Midbrain (tissue), 1 donor: ENCODE measurements at places on chromosomes 7 and 10.

- DNase-seq = no peak
These were observed 141.5 kb downstream of the MTPAP start for GRCh38 chr10:30207485-30208052.

DNA sequence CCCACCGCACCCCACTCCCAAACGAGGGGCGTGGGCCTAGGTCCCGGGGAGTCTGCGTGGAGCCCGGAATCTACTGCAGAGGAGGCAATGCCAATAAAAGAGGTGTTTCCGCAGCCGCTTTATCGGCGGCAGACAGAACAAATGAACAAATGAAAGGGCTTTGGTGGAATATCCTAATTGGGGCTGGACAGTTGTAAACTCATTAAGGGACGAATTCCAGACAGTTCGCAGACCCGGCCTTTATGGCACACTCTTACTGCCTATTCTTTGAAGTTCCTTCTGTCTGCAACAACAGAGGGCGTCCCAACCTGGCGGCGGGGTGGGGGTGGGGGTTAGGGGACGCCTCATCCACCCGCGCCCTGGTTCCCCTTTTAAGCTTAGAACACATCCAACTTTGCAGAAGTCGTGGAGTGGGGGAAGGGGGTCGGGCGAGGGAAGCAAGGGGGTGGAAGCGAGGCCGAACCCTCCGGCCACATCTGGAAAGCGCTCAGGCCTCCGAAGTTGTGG is 4.1 kb downstream of the HOXA9 start:
- no peak for DNase-seq

- DNase-seq = no peak
These were observed 39.6 kb downstream of the TCERG1L start for GRCh38 chr10:131271966-131272365.

DNA sequence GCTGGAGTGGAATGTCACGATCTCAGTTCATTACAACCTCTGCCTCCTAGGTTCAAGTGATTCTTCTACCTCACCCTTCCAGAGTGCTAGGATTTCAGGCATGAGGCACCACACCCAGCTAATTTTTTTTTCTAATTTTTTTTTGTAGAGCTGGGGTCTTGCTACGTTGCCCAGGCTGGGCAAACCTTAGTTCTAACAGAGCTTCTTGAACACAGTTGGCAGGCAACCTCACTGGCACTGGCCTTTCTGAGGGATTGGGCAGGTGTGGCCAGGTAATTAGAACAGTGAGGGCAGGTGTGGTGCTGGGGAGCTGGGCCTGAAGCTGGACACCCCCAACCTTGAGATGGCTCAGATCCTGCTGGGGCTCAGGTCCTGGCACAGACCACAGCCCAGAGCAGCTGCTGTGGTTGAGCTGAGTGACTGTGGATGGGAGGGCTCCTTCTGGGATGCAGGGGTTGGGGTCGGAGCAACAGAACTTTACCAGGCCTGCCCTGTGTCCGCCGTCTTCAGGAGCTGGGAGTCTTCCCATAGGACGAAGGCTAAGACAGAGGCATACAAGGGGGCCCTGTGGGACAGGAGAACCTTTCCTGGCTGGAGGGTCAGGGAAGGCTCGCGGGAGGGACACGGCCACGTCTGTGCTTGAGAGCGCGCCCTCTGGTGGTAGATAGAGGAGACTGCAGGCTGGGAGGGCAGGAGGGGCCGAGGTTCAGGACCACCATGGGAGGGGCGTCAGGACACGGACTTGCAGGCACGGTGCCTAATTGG is 48.2 kb downstream of the COL26A1 start:
- no peak for DNase-seq

- DNase-seq = no peak
These were observed 85.5 kb downstream of the WIPF3 start for GRCh38 chr7:29891766-29892165.

DNA sequence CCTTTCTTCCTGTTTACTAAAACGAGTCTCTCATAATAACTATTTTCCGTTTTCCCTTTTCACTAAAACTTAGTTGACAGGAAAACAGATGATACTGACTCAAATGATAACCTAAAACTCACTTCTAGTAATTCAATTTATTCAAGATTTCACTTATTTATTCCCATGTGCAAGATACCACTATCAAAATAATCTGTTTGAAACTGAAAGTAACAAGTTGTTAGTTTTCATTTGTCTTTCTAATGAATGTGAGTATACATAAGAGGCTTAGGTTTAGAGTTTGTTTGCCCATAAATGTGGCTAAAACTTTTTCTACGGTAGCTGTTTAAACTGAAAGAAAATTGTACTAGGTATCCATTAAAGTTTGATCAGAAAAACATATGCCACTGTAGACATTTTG is 314.9 kb upstream of the STEAP1 start:
- DNase-seq = no peak

GRCh38 chr7:14294637-14295036 is 305.2 kb upstream of the ETV1 start:
- DNase-seq = no peak

DNA sequence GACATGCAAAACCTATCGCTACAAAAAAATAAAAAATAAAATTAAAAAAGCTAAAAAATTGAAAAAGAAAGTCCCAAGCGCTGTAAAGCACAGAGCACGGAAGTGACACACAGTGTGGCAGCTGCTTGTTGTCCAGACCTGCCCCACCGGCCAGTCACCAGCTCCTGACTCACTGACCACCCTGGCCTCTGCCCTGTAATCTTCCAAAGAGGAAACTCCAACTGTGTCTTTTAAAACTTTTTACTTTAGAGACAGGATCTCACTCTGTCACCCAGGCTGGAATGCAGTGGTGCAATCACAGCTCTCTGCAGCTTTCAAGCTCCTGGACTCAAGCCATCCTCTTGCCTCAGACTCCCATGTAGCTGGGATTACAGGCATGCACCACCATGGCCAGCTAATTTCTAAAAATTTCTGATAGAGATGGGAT is 23.6 kb downstream of the GNA12 start:
- no peak for DNase-seq

- DNase-seq = no peak
These were observed 132.4 kb downstream of the CDK14 start for GRCh38 chr7:90728568-90728967.

DNA sequence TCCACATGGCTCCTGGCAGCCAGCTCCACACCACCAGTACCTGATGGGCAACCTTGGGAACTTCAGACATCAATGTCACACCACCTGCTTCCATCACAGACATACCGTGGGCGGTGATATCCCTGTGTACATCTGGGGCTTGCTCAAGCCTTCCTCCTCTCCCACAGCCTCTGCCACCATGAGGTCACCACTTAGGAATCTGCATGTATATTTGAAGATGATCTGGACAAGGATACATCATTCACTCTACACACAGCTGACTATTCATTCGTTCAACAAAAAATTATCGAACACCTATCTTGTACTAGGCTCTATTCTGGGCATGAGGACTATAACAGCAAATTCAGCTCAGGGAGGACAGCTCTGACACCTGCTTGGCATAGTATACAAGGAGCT is 6.8 kb downstream of the DLG5 start:
- no peak for DNase-seq

DNA sequence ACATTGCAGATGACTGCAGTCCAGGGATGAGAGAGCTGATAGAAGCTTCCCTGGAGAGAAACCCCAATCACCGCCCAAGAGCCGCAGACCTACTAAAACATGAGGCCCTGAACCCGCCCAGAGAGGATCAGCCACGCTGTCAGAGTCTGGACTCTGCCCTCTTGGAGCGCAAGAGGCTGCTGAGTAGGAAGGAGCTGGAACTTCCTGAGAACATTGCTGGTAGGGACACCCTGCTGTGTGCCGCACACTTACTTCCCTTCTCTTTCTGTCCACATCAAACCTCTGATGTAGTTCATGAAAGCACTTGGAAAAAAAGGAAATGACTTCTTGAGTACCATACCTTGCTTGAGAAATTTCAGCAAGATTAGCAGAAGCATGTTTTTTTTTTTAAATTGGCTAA is 25.3 kb downstream of the MAP3K8 start:
- peak; percentile 29 for DNase-seq

GRCh38 chr7:85924062-85924461 is 719.6 kb upstream of the GRM3 start:
- DNase-seq = no peak

GRCh38 chr7:2074691-2075090 is 158.1 kb downstream of the MAD1L1 start:
- DNase-seq = no peak

- no peak for DNase-seq
These were observed 58.5 kb downstream of the TRUB1 start for GRCh38 chr10:114996542-114996941.

GRCh38 chr7:154804449-154804848 is 198.5 kb downstream of the PAXIP1 start:
- DNase-seq = no peak

DNA sequence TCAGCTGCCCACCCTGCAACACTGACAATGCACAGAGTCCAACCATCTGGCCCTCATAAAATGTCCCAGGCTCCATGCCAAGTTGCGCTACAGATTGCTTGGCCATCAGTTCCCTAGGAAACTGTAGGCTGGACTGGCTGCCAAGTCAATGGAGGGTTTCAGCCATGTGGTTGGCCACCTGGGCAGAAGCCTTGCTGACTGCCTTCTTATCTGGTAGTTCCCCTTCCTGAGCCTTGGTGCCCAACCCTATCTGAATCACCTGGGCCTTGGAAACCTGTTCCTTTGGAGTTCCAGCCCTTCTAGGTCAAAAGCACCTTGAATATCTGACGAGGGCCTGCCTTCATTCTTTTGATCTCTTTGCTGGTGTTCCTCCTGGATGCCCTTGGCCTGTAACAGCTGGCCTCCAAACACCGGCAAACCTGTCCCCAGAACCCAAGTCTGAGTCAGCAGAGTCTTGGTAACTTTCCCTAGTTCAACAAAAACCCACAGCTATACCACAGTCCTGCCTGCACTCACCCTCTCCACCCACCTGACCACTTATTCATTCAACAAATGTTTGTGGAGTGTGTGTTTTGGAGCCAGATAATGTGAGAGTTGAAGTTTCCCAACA is 37.4 kb upstream of the KDM7A start:
- no peak for DNase-seq

GRCh38 chr10:101019440-101019703 is 11.6 kb downstream of the PDZD7 start:
- no peak for DNase-seq

GRCh38 chr7:377080-378040 is 87.4 kb downstream of the FOXL3 start:
- no peak for DNase-seq

DNA sequence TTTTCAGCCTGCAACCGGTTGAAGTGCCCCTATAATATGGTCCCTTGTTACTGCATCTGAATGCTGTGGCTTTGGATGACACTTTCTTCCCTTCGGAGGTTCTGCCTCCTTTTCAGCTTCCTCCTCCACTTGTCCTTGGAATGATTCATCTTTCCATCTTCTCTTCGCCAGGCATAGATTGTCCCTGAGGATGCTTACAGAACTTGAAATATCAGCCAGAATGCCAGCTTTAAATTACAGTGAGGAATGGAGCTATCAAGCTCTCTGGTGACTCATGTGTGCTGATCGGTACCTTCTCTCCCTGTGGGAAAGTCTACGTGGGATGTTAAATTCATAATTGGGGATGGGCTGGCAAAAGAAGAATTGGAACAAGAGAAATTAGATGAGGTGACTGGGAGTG is 45.9 kb upstream of the PDK4 start:
- DNase-seq = no peak

DNA sequence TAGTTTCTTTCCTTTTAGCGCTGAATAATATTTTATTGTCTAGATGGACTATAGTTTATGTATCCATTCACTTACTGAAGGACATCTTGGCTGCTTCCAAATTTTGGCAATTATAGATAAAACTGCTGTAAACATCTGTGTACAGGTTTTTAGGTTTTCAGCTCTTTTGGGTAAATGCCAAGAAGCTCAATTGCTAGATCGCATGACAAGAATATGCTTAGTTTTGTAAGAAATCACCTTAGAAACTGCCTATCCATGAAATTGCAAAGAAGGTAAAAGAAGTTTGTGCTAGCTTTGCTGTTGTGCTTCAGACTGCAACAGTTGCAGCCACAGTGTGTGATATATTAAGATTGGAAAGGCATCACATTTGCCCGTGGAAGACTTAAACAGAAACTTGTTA is 103.2 kb upstream of the TNS3 start:
- no peak for DNase-seq

- peak; percentile 76 for DNase-seq
These were observed 31.1 kb downstream of the PCGF5 start for GRCh38 chr10:91251430-91252056.

- no peak for DNase-seq
These were observed 57.8 kb downstream of the EVX1 start for GRCh38 chr7:27300421-27300820.

GRCh38 chr10:3750854-3751253 is 34.2 kb downstream of the KLF6 start:
- DNase-seq = no peak

DNA sequence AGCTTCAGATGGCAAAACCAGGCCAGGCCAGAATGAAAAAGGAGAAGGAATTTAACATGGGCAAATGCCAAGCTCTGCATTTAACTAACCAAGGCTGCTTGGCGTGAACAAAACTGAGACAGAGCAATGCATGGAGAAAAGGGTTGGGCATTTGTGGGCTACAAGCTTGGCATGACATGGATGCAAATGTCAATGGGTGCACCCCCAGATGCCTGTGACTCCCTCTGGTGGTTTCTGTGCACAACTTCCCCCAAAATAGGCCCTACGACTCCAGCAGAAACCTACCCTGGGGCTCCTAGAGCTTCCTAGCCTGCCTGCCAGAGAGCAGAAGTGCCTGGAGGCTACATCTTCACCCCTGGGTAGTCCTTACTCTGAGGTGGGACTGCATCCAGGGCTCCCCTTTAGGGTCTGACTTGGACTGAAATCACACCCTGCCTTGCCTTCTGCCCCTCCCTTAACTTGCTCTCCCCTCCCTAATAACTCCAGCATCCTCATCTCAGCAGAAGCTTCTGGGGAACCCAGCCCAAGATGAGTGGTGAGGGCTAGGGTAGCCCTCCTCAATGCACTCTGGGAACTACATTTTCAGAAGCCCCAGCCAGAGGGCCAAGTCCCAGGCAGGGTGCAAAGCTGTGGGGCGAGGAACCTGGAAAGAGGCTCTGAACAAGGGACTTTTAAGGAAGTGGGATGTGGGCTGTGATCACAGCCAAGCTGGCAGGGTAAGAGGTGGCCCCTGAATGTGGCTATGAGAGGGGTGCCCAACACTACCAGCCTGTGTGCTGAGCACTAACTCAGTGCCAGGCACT is 11.3 kb downstream of the GPRIN2 start:
- DNase-seq = no peak
